Progenitor cell of endocrine pancreas (in vitro differentiated cells): ENCODE measurements at places on chromosomes 2 and 18. TPM values are rescaled to one million over a fixed set of nuclear protein-coding genes. Genes with fewer than 3 reads are reported as not detected.
A peak's percentile ranks its signal among the peaks of the same experiment; 100 is the strongest.

DNA sequence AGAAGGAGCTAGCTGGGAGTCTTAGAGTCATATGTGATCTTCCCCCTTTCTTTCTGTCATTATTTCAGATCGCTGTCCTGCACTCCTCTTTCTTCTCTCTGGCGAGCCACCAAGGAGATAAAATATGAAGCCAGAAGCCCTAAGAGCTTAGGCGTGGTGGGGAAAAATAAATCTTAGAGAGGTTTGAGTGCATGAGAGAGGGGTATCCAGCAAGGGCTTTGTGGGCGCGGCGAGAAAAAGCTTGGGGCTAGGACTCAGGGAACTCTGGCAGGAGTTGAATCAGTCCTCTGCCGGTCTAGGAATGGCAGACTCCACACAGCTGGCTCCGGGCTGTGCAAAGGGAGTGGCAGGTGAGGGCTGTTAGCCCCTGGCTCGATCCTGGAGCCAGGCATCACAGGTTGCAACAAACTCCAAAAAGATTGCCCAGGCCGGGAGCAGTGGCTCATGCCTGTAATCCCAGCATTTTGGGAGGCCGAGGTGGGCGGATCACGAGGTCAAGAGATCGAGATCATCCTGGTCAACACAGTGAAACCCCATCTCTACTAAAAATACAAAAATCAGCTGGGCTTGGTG is 20.1 kb upstream of the IGFBP5 start:
- DNase-seq: no peak
- no peak overlapping the region for H3K4me3 ChIP-seq
- no peaks in the 10 kb centered on the region for H3K36me3 ChIP-seq
- peak overlapping the region; percentile 15 for H3K27ac ChIP-seq

GRCh38 chr2:27810455-27810854 is 38.9 kb downstream of the MRPL33 start:
- DNase-seq: no peak
- no peak overlapping the region for H3K27ac ChIP-seq
- no peak overlapping the region for H3K4me3 ChIP-seq
- H3K36me3 ChIP-seq: no peaks in the 10 kb centered on the region
- peaks cover 4% of the 10 kb centered on the region for H3K4me1 ChIP-seq
- H3K27me3 ChIP-seq: no peaks in the 10 kb centered on the region

DNA sequence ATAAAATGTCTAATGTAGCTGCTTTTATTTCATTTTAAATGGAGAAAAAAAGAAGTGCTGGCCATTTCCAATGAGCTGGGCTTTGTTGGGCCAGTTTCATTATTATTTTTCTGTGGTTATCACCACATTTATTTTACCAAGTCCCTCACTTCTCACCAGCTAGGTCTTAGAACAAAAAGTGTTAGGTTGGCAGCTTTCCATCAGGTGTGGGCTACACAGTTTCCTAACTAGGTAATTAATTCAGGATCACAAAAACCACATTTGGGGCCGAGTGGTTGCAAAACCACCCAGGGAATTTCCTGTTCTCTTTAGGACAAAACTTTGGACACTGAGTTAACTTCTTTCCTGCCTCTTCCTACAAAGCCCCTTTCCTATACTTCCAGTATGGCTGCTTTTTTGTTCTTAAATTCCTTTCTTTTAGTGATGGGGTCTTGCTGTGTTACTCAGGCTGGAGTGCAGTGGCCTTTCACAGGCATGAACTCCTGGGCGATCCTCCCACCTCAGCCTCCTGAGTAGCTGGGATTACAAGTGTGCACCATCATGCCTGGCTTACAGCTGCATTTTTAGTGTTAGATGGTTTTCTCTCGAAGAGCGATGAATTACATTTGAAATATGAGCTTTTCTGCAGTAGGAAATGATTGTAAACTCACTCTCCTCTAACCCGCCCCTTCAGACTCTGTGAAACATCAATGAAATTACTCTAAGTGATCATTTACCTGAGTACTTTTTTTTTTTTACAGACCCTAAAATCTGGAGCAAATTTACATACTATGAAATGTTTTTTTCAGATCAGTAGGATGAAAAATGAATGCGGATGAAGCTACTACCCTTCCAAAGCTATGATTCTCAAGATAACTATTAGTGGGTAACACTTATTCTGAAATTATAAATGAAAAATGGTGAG is 2.6 kb upstream of the ZFP36L2 start:
- no peaks in the 10 kb centered on the region for H3K27me3 ChIP-seq
- H3K4me3 ChIP-seq: peak overlapping the region; percentile 11
- peaks cover 16% of the 10 kb centered on the region for H3K4me1 ChIP-seq
- H3K36me3 ChIP-seq: peaks cover 13% of the 10 kb centered on the region

DNA sequence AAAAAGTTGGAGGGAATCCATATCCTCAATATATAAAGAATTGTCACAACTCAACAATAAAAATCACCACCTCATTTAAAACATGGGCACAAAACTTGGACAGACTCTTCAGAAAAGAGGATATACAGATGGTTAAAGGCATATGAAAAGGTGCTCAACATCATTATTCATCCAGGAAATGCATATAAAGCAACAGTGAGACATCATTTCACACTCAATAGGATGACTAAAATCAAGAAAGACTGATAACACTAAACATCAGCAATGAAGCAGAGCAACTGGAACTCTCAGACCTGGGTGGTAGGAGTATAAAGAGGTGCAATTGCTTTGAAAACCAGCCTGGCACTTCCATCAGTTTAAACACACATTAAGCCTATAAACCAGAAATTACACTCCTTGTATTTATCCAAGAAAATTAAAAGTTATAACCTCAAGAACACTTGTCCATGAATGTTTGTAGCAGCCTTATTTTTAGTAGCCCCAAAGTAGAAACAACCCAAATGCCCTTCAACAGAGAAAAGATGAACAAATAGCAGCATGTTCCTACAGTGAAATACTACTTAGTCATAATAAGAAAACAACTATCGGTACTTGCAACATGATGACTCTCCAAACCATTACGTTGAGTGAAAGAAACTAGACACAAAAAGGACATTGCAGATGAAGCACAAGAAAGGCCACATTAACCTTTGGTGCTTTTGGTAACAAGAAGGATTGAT is 79.1 kb upstream of the TANC1 start:
- H3K27me3 ChIP-seq: no peaks in the 10 kb centered on the region
- no peaks in the 10 kb centered on the region for H3K36me3 ChIP-seq
- no peak overlapping the region for H3K27ac ChIP-seq
- H3K4me1 ChIP-seq: peaks cover 28% of the 10 kb centered on the region
- H3K4me3 ChIP-seq: no peak overlapping the region
- DNase-seq: no peak

DNA sequence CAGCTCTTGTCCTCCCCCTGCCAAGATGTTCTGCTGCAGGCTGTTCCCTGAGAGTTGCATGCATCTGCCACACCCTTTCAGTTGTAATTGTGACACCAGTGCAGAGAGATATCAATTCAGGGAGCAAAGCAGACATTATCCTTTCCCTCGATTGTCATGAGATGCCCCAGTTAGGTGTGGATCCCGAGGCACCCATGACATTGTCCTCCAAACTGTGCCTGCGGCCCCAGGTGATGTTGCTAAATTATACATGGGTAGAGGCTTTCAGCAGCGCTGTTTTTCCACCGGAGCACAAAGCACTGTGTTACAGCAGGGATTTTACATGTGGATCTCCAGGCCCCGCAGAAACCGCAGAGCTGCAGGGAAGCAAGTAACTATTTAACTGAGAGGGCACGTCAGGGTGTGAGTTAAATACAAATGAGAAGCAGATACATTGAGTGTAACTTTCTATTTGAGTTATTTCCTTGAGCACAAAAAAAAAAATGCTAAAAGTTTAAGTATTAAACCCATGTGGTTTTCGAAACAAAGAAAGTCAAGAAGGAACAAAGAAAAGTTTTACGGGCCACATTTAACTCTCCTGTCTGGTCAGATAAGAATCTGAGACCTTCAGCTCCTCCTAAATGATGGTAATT is 90.3 kb upstream of the BCL2L11 start:
- H3K4me1 ChIP-seq: peaks cover 15% of the 10 kb centered on the region
- no peaks in the 10 kb centered on the region for H3K36me3 ChIP-seq
- peaks cover 5% of the 10 kb centered on the region for H3K27me3 ChIP-seq
- DNase-seq: no peak

DNA sequence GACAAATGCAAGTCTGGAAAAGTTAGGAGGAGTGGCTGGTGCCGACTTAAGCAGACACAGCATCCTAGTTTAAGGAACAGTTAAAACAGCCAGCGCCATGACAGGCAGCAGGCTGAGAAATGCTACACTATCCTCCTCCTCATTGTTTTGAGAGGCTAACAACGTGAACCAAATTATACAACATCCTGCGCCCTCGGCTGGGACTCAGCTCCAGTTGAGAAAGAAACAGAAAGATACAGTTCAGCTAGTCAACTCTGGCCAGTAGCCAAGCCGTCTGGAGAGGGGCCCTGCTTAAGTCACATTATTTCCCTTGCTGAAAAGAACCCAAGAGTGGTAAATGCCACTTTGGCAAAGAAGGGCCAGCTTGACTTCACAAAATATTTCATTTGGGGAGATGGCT is 90.2 kb downstream of the BCL11A start:
- peaks cover 30% of the 10 kb centered on the region for H3K36me3 ChIP-seq
- no peak overlapping the region for H3K4me3 ChIP-seq
- H3K27me3 ChIP-seq: no peaks in the 10 kb centered on the region
- peaks cover 28% of the 10 kb centered on the region for H3K4me1 ChIP-seq
- DNase-seq: no peak
- no peak overlapping the region for H3K27ac ChIP-seq

- no peak for DNase-seq
- H3K27ac ChIP-seq: peak overlapping the region; percentile 85
- peaks cover 13% of the 10 kb centered on the region for H3K4me1 ChIP-seq
Measured at GRCh38 chr2:24359129-24360049, 947 bp downstream of the ITSN2 start.

- no peaks in the 10 kb centered on the region for H3K36me3 ChIP-seq
- DNase-seq: no peak
- H3K4me3 ChIP-seq: no peak overlapping the region
- H3K27ac ChIP-seq: no peak overlapping the region
Measured at GRCh38 chr2:131588152-131588873, 60.6 kb downstream of the CCDC74A start.

DNA sequence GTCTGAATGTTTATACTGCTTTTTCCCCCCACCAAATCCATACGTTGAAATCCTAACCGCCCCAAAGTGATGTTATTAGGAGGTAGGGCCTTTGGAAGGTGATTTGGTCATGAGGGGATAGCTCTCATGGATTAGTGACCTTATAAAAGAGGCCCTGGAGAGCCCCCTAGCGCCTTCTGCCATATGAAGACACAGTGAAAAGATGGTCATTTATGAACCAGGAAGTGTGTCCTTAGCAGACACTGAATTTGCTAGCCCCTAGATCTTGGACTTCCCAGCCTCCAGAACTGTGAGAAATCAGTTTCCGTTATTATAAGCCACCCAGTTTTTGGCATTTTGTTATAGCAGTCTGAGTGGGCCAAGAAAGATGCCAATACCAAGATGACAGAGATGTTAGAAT is 7.2 kb upstream of the TSN start:
- no peak overlapping the region for H3K4me3 ChIP-seq
- no peaks in the 10 kb centered on the region for H3K4me1 ChIP-seq
- no peak overlapping the region for H3K27ac ChIP-seq

DNA sequence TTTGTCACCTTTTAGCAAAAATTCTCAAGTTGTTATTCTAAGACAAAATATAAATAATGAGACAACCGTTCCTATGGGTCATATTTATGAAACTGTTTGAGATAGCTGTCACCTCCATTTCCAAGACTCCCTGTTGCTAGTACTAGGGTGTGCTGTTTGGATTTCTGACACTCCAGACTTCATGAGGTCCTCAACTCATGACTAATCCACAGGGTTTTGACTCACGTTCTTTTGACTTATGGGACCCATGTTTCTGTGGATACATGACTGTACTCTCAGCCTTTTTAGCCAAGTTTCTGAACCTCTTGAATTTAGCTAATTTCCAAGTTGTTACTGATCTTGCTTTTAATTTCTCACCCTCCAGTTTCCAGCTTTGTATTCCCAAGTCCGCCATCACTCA is 178.7 kb upstream of the FAM98A start:
- peaks cover 1% of the 10 kb centered on the region for H3K36me3 ChIP-seq
- H3K4me3 ChIP-seq: no peak overlapping the region
- H3K4me1 ChIP-seq: peaks cover 3% of the 10 kb centered on the region
- H3K27ac ChIP-seq: no peak overlapping the region
- no peak for DNase-seq

- peaks cover 1% of the 10 kb centered on the region for H3K36me3 ChIP-seq
- no peak overlapping the region for H3K27ac ChIP-seq
- no peak for DNase-seq
- peaks cover 24% of the 10 kb centered on the region for H3K27me3 ChIP-seq
- no peak overlapping the region for H3K4me3 ChIP-seq
Measured at GRCh38 chr2:235270956-235271355, 222.9 kb upstream of the AGAP1 start.

The SNTG2 gene
- 0.50 and 0.62 TPM in 2 replicates for total RNA-seq

The TNFRSF11A gene
- 0.43 and 0.64 TPM in 2 replicates for total RNA-seq

The TET3 gene
- total RNA-seq: 38.2 and 40.7 TPM in 2 replicates

The ACTG2 gene
- 0.19 and 0.31 TPM in 2 replicates for total RNA-seq

The RIF1 gene
- total RNA-seq: 53.0 and 54.4 TPM in 2 replicates

The TPO gene
- total RNA-seq: not detected in 2 replicates

The DLGAP1 gene
- total RNA-seq: 16.7 and 18.3 TPM in 2 replicates
